Stimulated activated CD4-positive, alpha-beta T cell treated with anti-CD3 and anti-CD28 coated beads, Interleukin-1b, Interleukin-23, amount 100 ng/mL, for 24 hours (primary cell): ENCODE measurements at places on chromosomes 16 and 17.

GRCh38 chr16:69563605-69564580 is 1.9 kb upstream of the NFAT5 start:
- no peak for DNase-seq

- DNase-seq = no peak
Measured at GRCh38 chr17:68847711-68848110, 107.5 kb downstream of the ABCA8 start.

DNA sequence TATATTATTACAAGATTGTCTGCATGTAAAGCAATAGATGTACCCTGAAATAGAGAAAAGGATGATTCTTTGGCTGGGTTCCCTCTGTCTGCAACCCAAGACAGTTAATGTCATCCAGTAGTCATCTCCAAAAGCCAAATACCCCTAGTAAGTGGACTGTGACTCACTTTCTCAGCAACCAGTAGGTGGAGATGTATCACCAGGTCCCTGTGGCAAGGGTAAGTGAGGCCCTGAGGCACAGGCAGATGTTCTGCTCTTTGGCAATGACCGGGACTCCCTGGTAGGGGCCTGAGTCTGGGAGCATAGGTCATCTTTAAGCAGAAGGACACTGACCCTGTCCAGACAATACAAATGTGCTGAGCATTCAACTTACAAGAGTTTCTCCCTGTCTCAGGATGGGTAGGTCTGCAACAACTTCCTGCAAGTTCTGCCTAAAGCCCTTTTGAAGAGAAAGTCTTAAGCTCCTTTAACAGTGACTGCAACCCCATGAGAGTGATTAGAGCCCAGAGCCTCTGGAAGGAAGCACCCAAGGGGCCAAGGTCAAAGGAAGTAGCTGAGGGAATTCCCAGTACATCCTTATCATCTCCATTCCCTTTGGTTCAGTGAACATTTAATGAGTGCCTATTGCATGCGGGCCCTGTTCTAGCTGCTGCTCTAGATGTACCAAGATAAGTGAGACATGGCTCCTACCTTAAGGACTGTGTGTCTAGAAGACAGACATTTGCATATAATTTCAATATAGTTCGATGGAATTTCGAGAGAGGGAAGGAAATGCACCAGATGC is 31.9 kb downstream of the PMP22 start:
- DNase-seq = no peak

GRCh38 chr17:12545877-12546513 is 119.7 kb upstream of the MYOCD start:
- DNase-seq = no peak

- no peak for DNase-seq
Measured at GRCh38 chr17:14209215-14209614, 27.4 kb downstream of the CDRT15 start.

GRCh38 chr17:7572588-7573323 is 6.7 kb upstream of the CD68 start:
- DNase-seq = peak; percentile 99

- no peak for DNase-seq
Measured at GRCh38 chr16:69787883-69788282, 25.8 kb downstream of the WWP2 start.

GRCh38 chr17:83121921-83122820 is 42.8 kb downstream of the METRNL start:
- DNase-seq = no peak

GRCh38 chr17:65730711-65731169 is 169.3 kb upstream of the AXIN2 start:
- DNase-seq = no peak

DNA sequence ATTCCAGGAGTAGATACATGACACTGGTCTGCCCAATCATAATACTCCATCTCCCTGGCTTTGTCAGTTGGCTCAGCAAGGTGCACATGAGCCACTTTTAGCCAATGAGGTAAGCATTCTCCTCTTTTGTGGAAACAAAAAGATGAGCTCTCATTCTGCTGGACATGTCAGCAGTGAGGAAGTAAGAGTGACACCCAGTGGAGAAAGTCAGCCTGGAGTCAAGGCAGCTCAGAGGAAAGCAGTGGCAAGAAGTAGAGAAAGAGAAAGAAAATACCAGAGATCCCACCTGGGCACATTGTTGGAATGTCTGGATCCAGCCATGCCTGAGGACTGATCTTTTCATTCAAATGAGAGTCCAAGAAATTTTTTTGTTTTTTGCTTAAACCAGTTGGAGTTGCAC is 496.9 kb upstream of the C16orf82 start:
- DNase-seq = no peak

GRCh38 chr17:35612924-35613521 is 25.9 kb downstream of the AP2B1 start:
- no peak for DNase-seq

DNA sequence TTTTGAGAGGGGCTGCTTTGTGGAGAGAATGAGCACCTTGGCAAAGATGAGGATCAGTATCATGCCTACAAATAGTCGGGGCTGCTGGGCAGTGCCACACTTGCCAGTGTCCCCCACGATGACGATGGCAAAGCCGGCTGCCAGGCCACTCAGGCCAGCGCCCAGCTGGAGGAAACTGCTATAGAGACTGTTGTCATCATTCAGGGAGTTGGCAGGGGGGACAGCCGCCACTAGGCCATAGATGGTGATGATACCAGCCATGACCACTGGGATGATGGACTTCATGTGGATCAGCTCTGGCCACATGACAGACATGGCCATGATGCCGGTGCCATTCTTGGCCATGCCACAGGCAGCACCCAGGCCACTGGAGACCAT is 23.8 kb downstream of the MINK1 start:
- no peak for DNase-seq

DNA sequence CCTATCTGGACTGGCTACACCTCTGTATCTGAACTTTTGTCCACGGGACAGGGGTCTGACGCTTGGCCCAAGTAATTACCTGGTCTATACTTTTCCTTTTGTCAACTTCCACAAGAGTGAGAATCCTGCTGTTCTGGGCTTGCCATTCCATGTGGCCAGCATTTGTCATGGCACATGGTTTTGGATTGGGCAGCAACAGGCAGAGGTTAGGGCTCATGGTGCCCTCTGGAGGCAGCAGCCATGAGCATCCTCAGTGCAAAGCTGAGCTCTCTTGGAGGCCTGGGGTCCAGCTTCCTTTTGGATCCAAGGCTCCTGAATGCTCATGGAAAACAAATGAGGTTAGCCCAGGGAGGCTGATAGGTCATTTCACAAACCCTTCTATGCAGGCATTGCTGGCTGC is 7.5 kb upstream of the EDC4 start:
- DNase-seq = no peak

- DNase-seq = no peak
Measured at GRCh38 chr17:29505836-29506235, 61.0 kb downstream of the ABHD15 start.
